Left colon (tissue), 2 donors: ENCODE measurements at places on chromosomes 11 and 22. TPM values are rescaled to one million over a fixed set of nuclear protein-coding genes. Genes with fewer than 3 reads are reported as not detected.

- DNase-seq = no peak
These were observed 53.3 kb downstream of the AAMDC start for GRCh38 chr11:77874206-77874605.

TTLL1 gene
- total RNA-seq = 3.2 TPM

- no peak for DNase-seq
These were observed 17.2 kb upstream of the OR5B21 start for GRCh38 chr11:58525037-58525614.

DNA sequence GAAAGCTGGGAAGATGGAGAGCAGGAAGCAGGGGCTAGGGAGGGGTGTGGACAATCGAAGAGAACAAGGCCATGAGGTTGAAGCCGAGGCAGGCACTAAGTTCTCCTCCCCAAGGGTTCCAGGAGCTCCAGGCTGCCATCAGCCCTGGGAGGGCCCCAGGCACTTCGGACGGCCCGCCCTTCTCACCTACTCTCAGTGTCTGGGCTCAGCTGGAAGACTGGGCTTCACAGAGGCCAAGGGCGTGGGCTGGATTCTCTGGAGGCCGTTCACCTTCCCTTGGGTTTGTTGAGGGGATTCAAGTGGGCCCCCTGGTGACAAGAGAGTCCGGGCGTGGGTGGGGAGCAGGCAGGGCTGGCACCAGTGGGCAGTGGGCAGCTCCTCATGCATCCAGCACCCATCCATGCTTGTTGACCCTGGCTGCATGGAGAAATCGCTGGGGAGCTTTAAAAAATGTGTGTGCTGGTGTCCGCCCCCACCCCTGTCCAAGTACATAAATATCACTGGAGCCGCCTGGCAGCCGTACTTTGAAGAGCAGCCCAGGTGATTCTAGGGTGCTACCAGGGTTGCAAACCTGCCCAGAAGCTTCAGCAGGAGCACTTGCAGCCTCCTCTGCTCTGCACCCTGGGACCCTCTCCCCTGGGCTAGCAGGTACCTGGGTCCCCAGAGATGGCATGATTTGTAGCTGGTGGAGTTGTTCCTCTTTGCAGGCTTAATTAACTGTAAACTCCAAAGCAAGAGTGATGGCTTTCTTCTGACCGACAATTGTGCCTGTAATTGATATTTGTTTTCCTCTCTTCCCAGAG lies 74.3 kb downstream of the RTL6 start:
- DNase-seq = no peak

- no peak for DNase-seq
These were observed 116.4 kb downstream of the SLC17A6 start for GRCh38 chr11:22454461-22455090.

GRCh38 chr22:45645526-45646414 lies 25.9 kb upstream of the ATXN10 start:
- DNase-seq = peak; percentile 46

- DNase-seq = no peak
These were observed at the start of gene APOL6 for GRCh38 chr22:35648066-35649025. Gene APOL6, plus strand, starts transcription at chr22:35648446. Its CDS starts 7,980 bp downstream, at chr22:35656426.

- no peak for DNase-seq
These were observed 18.5 kb downstream of the NF2 start for GRCh38 chr22:29621761-29622526.

DNA sequence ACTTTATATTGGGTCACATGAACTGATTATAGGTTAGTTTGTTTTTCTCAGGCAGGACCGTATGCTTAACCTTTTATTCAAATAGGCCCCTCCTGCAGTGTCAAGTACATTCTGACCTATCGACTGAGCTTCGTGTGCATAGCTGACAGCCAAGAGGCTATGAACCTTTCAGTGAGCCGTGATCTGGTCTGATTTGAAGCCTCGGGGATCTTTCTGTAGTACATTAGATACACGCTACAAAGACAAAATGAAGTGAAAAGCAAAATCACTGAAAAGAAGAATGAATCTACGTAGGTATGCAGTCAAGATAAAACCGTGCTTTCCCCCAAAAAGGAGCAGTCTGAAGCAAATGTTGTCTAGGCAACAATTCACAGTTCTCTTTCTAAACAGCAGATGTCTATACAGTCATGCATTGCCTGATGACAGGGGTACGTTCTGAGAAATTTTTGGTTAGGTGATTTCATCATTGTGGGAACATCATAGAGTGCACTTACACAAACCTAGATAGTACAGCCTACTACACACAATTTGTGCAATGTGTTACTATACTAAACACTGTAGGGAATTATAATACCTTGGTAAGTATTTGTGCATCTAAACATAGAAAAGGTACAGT lies 18.1 kb downstream of the JHY start:
- no peak for DNase-seq

DNA sequence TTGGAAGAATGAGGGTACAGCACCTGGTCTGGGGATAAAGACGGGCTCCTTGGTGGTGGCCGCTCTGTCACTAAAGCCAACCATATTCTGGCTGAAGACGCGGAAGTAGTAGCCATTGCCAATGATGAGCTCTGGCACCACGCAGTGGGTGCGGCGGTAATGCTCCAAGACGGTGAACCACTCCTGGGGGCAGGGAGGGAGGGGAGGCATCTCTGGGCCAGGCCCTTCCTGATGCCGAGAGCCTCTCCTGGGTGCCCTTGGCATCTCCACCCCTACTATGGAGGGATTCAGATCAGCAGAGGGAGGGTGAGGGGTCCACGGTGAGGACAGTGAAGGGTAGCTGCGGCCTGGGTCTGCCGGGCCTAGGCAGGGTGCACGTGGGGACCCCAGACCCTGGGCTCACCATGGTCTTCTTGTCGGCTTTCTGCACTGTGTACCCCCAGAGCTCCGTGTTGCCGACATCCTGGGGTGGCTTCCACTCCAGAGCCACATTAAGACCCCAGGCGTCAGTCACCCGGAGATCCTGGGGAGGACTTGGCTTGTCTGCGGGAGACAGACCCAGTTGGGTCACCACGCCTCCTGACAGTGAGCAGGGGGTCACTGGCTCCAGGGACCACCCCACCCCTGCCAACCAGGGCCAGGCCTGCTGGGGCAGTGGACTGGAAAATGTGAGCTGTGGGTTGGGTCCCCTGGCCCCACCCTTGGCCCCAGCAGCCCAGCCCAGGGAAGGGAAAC lies 19.5 kb downstream of the MYBPC3 start:
- DNase-seq = no peak

GRCh38 chr11:1576825-1577224 lies 4.8 kb upstream of the DUSP8 start:
- DNase-seq = no peak

DNA sequence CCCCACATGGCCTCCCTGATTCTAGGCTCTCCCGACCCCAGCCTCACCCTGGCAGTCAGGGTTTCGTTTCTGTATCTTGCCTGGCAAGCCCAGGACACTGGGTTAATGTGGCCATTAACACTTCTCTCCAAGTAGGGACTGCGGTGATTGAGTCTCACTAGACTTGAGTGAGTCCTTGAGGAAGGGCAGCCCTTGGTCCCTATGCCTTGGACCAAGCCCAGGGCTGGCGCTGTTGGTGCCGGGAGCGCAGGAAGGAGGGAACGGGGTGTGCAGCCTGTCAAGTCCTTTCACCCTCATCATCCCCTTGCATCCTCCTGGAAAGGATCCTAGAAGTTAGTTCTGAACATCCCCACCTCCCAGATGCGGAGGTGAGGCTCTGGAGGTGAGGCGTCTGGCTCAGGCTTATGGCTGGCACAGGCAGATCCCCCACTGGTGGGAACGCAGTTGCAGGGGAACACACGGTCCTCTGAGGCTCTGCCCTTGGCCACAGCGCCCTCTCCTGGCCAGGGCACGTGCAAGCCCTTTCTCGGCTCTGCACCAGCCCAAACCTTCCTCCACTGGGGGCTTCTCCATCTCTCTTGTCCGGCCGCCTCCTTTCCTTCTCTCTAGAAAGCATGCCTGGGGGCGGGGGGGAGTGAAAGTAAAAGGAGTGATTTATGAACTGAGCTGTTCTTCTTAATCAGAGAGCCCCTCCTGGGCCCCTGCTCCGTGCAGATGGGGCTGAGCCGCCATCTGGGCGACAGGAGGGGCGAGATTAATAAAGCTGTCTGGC lies 56.7 kb downstream of the TP53I11 start:
- peak; percentile 67 for DNase-seq

E2F8 gene
- total RNA-seq = 4.3 TPM

CARD16 gene
- 34.3 TPM for total RNA-seq

C22orf31 gene
- total RNA-seq = not detected

MRE11 gene
- total RNA-seq = 11.4 TPM

SMC1B gene
- total RNA-seq = not detected

DNA sequence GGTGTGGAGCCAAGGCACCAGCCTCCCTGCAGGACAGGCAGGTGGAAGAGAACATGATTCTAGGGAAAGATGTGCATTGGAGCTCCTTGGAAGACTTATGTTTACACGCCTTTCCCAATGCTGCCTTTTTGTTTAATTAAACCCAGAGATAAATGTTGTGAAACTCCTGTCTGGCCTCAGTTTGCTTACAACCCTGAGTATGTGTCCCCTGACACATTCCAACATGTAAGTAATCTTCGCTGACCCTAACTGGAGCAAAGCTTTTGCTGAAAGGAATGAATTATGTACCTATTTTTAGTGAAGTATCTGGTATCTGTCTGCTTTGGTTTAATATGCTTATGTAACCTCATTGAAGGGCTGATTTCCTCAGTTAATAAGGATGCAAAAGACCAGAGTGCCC lies 56.7 kb downstream of the APIP start:
- no peak for DNase-seq

DNA sequence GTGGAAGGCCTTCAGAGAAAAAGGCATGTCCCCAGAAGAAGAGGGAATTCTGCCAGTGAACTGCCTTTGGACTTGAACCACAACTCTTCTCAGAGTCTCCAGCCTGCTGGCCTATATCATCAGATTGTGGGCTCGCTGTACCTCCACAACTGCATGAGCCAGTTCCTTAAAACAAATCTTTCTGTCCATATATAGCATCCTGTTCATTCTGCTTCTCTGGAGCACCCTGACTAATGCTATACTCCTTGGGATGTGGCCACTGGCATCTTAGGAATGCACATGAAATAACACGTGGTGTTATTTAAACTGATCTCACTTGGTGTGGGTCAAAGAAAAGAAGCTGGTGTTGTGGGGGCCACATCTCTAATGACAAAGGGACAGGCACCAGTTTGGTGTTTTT lies 58.3 kb upstream of the VSTM5 start:
- no peak for DNase-seq

- DNase-seq = no peak
These were observed 250.0 kb downstream of the DYNC2H1 start for GRCh38 chr11:103359216-103359615.

DNA sequence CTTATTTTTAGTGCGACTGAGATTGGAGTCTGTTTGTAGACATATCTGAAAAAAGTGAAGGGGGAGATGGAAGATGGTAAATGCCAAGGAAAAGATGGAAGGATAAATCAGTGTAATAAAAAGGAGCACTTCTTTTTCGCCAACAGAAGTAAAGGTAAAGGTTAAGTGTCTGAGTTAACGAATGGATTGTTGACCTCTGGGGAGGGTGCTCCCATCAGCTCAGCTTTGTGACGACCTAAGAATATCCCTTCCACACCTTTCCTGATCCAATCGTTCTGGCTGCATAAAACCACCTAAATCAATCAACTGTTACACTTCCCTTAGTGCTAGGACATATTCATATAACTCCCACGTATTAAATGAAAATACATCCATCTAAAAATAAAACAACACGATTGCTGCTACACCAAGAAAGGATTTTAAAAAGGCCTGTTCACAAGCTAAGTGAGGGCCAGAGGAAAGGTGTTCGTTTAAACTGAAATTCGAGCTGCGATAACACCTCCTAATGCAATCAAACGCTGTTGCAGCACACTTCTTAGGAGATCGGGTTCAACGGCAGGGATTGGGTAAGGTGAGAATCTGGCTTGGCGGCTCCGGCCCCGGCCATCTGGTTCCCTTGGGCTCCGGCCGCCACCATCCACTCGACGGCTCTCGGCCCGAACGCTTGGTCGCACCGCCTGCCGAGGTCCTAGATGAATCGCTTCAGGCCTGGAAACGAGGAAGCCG lies 658 bp downstream of the C11orf71 start:
- DNase-seq = peak; percentile 70

PKNOX2 gene
- total RNA-seq = 0.49 TPM

GRCh38 chr11:71992136-71992730 lies 6.5 kb upstream of the IL18BP start:
- DNase-seq = no peak

- DNase-seq = peak; percentile 91
These were observed 1.4 kb upstream of the GGA1 start for GRCh38 chr22:37607010-37607934.

DNA sequence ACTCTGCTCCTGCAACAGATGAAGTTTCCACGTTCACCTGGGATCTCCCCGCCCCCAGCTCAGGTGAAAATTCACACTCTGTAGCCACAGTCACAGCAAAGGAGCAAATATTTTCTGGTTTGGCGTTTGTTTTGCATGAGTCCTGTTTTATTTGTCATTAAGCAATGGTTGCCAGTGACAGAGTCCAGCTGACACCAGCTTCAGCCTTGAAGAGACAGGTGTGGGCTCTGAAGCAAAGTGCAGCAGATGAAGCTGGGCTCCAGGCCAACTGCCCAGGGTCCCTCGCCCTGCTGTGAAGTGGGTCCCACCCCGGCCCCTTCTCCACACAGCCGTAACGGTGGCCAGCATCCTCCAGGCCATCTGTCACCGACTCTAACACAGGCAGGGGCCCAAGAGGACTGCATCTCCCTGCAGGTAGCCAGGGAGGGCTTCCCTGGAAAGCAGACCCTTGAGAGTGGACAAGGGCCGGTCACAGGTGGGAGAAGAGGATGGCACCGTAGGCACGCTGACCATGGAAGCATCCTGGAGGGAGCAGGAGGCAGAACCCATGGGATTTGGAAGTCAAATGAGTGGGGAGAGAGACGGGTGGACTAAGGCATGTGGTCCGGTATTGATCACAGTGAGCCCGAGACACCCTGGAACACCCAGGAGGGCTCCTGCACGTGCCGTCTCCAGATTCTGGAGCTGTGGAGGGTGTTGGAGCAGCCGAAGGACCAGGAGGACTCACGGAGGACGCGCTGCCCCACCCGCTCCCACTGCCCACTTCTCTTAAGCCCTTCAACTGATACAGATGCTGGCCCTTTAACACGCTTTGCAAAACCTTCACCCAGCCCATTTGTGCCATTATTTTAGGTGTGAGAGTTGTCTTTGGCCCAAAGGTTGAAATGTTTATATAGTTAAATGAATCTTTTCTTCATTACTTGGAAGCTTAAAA lies 294.5 kb downstream of the BRD1 start:
- no peak for DNase-seq

GRCh38 chr11:91164452-91164822 lies 941.6 kb upstream of the CHORDC1 start:
- no peak for DNase-seq

SVIP gene
- 21.7 TPM for total RNA-seq

C11orf71 gene
- 12.5 TPM for total RNA-seq
